Ovary (tissue), 10 donors: ENCODE measurements at places on chromosomes 12 and 14. TPM values are rescaled to one million over a fixed set of nuclear protein-coding genes. Genes with fewer than 3 reads are reported as not detected.

DNA sequence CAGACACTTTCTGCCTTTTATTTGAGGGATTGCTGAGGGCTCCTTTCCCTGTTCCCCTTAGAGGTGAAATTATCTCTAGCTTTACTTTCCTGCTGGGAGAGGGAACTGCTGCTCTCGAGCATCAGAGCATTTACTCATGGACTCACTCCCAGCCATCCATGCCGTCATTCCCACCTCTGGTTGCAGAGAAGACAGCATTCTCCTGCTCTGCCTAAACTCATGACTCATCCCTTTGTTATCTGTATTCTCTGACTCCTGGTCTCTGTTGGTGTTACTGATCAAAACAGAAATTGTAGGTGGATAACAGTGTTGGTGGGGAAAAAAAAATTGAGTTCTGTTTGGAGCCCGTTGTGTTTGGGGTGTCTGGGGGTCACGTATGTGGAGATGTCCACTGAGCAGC lies 159.3 kb downstream of the TTC8 start:
- peaks cover 3% of the 10 kb centered on the region for H3K4me1 ChIP-seq
- no peaks in the 10 kb centered on the region for H3K36me3 ChIP-seq
- no peak for DNase-seq
- no peaks in the 10 kb centered on the region for H3K27me3 ChIP-seq
- no peak overlapping the region for H3K27ac ChIP-seq
- no peak overlapping the region for H3K4me3 ChIP-seq

- no peaks in the 10 kb centered on the region for H3K27me3 ChIP-seq
- peaks cover 4% of the 10 kb centered on the region for H3K4me1 ChIP-seq
- H3K4me3 ChIP-seq = peak overlapping the region; percentile 90
These were observed 1.6 kb downstream of the KLHL28 start for GRCh38 chr14:44960146-44960545.

DNA sequence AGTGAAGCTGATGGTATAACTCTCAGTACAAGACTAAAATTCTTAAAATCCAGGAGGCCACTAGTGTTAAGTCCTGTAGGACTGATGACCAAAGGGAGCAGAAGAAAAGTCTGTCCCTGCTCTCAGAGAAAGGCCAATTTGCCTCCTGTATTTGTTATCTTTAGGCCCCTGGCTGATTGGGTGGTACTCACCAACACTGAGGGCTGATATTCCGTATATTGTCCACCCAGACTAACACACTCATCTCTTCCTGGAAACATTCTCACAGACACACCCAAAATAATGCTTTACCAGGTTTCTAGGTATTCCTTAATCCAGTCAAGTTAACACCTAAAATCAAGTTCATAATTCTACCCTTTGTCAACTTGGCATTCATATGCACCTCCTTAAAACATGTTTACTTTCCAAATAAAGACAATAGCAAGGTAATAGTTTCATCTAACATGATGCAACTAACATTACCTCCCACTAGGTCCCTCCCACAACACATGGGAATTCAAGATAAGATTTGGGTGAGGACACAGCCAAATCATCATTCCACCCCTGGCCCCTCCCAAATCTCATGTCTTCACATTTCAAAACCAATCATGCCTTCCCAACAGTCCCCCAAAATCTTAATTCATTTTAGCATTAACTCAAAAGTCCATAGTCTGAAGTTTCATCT lies 84.3 kb downstream of the EGLN3 start:
- H3K27ac ChIP-seq = no peak overlapping the region
- H3K4me3 ChIP-seq = no peak overlapping the region
- DNase-seq = no peak
- H3K27me3 ChIP-seq = no peaks in the 10 kb centered on the region
- no peaks in the 10 kb centered on the region for H3K4me1 ChIP-seq

- no peak for DNase-seq
- H3K4me3 ChIP-seq = no peak overlapping the region
- no peaks in the 10 kb centered on the region for H3K4me1 ChIP-seq
- no peaks in the 10 kb centered on the region for H3K36me3 ChIP-seq
- no peaks in the 10 kb centered on the region for H3K27me3 ChIP-seq
These were observed 284.5 kb downstream of the CACNA1C start for GRCh38 chr12:2337031-2338010.

The SLC17A8 gene
- total RNA-seq = 0.45 TPM

The C3AR1 gene
- 2.5 TPM for total RNA-seq

GRCh38 chr14:50756300-50756699 lies 74.7 kb downstream of the NIN start:
- H3K4me1 ChIP-seq = no peaks in the 10 kb centered on the region
- DNase-seq = no peak
- no peaks in the 10 kb centered on the region for H3K27me3 ChIP-seq
- H3K4me3 ChIP-seq = no peak overlapping the region
